Spinal cord (tissue), 10 donors: ENCODE measurements at places on chromosomes 3 and 15. TPM values are rescaled to one million over a fixed set of nuclear protein-coding genes. Genes with fewer than 3 reads are reported as not detected.

DNA sequence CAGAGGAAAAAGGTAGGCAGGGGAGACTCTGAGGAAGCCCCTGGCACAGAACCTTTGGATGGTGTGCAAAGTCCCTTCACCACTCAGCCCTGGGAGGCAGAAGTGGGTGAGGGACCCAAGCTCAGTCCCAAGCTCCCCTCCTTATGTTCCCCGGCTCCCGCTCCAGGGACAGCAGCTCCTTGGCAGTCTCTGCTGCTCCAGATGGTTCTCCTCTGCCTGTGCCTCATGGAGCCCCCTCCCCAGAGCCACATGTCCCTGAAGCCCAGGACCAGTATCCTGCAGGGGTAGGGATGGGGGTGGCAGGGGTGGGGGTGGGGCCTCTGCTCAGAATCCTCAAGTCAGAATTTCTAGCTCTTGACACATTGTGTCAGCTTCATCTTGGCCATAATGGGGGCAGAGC, 8.0 kb upstream of the CAMKV start:
- peak; percentile 93 for DNase-seq

The DUOX2 gene
- total RNA-seq = not detected

DNA sequence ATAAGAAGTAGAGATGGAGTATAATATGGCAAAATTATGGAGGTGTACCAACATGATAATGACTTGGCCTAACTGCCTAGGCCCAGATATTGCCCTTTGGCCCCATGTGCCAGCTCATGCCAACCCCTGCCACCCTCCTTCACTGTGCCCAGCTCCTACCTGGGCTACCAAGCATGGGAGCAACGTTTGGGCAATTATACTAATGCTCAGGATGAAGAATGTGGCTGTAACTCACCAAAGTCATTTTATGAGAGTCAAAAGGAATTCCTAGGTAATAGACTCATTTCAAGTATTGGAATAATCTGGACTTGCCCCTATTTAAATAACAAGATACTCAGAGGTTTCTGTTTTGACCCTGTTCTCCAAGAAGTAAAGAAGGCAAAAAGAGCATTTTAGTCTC, 240.2 kb upstream of the IL12A start:
- no peak for DNase-seq

DNA sequence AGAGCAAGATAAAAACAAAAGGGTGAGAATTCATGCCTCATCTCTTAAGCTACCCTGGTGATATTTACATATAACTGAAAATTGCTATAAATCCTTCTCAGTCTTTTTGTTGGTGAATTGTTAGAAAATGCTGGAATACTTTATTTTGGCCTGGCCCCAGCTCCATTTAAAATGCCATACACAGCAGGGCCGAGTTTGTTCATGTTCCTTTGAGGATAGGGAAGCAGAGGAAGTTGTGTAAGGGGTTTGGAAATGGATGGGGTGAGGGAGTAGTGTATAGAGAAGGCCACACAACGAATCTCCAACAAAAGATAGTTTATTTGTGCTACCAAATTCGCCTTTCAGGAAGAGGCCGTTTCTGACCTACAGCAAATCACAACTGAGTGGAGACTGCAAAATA, 78.6 kb upstream of the ADAMTS9 start:
- DNase-seq = no peak

GRCh38 chr3:132037581-132037980, 2.8 kb upstream of the CPNE4 start:
- no peak for DNase-seq

The AADAC gene
- total RNA-seq = 0.11 TPM

The LMCD1 gene
- 12.5 TPM for total RNA-seq

The TRANK1 gene
- 11.1 TPM for total RNA-seq

- DNase-seq = no peak
Observed at GRCh38 chr3:21954709-21955108, 203.7 kb upstream of the ZNF385D start.

DNA sequence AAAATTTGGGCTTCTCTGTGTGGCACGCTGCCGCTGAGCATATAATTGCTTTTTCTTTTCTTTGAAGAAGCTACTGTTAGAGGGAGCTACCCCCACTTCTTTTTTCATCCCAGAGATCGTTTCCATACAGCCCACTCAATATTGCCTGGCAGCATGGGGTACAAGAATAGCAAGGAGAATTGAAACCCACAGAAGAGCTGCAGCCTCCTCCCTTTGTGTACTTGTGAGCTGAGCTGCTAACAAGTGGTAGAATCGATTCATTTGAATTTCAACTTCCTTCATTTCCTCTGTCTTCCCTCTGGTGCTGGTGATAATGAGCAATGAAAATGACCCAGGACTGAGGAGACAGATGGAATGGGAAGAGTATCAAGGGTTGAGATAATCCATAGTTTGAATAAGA, 64.9 kb downstream of the LRRC3B start:
- no peak for DNase-seq

DNA sequence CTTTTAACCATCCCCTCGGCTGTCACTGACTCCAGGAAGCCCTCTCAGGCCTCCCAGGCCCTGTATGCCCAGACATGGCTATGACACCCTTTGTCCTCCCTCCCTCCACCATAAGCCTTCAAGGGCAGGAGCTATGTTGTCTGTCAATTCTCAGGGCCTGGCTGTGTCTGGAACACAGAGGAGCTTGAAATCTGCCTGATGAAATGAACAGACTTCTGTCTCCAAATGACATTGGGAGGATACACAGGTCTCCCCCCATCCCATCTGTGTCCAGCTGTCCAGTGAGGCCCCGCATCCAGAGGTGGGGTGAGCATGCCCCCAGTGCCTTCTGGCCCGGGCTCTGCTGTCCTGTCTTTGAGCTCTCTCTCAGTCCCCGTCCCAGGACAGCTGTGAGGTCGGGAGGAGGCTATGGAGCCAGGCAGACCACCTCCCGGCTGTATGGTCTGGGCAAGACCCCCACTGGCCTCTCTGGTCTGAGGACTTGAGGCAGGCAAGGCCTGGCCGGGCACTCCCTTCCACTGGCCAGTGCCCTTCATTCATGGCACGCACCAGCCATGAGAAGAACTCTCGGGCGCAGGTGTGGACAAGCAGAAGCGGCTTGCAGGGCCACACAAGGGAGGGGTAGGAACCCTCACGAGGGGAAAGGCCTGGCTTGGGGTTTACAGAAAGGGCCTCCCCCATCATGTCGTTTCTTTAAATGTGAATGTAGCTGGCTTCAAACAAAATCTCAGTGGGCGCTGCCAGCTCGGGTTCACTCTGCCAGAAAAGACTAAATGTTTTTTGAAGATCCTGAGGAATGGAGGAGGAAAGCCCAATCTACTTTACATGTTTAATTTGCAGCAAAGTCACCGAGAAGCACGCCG, 38.9 kb downstream of the PCSK6 start:
- no peak for DNase-seq

DNA sequence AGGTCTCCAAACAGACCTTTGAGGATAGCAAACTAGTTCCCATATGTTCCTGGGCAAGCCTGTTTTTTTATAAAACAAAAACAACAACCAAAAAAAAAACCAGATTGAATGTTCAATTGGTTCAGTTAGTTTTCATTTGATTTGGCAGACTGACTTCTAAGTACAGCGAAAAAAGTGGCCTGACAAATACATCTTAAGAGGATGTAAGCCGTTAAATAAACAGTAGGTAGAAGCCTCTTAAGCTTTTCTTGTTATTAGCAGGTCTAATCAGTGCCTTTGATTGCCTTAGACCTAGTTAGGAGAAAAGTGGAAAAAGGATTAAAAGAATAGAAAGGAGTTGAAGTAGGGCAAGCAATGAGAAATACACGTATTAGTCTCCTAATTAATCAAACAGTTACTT, 13.2 kb downstream of the TSC22D2 start:
- no peak for DNase-seq

DNA sequence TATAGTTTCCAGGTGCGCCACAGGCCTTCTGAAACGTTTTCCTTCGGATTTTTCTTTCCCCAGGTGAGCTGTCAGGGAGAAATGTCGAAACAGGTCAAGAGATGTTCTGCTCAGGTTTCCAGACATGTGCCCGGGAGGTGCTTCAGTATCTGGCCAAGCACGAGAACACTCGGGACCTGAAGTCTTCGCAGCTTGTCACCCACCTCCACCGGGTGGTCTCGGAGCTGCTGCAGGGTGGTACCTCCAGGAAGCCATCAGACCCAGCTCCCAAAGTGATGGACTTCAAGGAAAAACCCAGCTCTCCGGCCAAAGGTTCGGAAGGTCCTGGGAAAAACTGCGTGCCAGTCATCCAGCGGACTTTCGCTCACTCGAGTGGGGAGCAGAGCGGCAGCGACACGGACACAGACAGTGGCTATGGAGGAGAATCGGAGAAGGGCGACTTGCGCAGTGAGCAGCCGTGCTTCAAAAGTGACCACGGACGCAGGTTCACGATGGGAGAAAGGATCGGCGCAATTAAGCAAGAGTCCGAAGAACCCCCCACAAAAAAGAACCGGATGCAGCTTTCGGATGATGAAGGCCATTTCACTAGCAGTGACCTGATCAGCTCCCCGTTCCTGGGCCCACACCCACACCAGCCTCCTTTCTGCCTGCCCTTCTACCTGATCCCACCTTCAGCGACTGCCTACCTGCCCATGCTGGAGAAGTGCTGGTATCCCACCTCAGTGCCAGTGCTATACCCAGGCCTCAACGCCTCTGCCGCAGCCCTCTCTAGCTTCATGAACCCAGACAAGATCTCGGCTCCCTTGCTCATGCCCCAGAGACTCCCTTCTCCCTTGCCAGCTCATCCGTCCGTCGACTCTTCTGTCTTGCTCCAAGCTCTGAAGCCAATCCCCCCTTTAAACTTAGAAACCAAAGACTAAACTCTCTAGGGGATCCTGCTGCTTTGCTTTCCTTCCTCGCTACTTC, 3.8 kb downstream of the BHLHE40 start:
- DNase-seq = no peak

The TF gene
- 466 TPM for total RNA-seq

GRCh38 chr3:72350761-72351505, 497.3 kb downstream of the SHQ1 start:
- DNase-seq = no peak

DNA sequence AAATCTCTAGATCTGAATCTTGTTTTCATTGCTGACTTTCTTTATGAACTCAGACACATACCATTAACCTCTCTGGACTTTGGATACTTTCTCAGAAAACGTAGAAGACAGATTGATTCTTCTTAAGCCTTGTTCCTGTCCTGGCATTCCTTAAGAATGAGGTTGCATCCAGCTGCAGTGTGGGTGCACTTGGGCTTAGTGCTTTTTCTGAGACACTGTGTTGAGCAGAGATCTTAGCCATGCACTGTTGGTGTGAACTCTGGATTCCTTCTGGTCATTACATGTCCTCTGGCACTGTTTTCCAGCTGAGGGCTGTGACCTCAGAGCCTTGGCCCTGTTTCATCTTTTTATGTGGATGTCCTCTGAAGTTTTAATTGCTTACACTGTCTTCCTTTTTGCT, 428.3 kb downstream of the CNTN4 start:
- no peak for DNase-seq

DNA sequence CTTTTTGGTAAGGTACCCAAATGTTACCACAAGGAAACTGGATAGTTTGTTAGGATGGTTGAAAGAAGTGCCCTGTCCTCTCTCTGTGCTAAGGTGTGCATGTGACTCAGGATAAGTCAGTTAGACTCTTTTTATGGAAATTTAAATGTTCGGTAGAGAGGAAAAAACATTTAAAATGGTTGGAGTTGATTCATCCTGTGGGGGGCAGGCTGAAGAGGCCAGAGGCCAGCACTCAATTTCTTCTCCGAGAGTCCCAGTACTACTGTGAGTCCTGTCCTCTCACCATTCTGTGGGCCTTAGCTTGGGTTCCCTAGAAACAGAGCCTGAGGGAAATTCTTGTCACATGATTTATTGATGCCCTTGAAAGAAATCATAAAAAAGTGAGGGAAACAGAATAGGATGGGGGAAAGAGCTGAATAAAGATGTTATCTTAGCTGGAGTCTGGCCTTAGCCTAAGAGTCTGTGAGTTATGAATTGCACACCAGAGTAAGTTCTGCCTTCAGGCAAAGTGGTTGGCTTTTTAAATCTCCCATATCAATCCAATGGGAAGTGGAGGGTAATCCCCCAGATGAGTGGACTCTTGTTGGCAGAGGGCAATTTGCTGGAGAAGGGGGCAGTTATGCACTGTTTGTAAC, 106.5 kb upstream of the GALNT15 start:
- no peak for DNase-seq

GRCh38 chr3:159045279-159045885, 243.5 kb downstream of the MFSD1 start:
- no peak for DNase-seq

GRCh38 chr3:48503401-48504050, 448 bp downstream of the SHISA5 start:
- peak; percentile 1 for DNase-seq

The LNP1 gene
- 10.7 TPM for total RNA-seq

- no peak for DNase-seq
Observed at GRCh38 chr15:45869034-45869668, 234.3 kb downstream of the SQOR start.

The ZNF717 gene
- total RNA-seq = 27.3 TPM

GRCh38 chr3:11551036-11551435, 92.7 kb downstream of the VGLL4 start:
- DNase-seq = no peak

The PODXL2 gene
- 73.4 TPM for total RNA-seq

GRCh38 chr15:65077981-65078352, 1.4 kb downstream of the KBTBD13 start:
- DNase-seq = no peak

DNA sequence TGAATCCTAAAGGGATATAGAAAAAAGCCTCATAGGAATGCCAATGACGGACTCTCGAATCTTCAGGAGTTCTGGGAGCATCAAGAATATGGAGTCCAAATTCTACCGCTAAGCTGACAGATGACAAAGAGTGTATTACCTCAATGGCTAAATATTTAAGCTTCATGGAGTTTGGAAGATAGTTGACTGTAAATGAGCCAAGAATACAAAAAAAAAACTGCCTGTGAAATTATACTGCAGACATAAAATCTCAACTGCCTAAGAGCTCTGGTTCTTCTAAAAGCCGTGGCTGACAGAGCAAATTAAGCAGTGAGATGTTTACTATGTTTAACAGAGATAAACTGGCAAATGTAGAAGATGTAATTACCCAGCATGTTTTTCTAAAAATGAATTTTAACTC, 140.0 kb downstream of the GADL1 start:
- DNase-seq = peak; percentile 36

GRCh38 chr15:25939122-25939521, 76.0 kb upstream of the ATP10A start:
- DNase-seq = no peak

The CASR gene
- total RNA-seq = 0.11 TPM

DNA sequence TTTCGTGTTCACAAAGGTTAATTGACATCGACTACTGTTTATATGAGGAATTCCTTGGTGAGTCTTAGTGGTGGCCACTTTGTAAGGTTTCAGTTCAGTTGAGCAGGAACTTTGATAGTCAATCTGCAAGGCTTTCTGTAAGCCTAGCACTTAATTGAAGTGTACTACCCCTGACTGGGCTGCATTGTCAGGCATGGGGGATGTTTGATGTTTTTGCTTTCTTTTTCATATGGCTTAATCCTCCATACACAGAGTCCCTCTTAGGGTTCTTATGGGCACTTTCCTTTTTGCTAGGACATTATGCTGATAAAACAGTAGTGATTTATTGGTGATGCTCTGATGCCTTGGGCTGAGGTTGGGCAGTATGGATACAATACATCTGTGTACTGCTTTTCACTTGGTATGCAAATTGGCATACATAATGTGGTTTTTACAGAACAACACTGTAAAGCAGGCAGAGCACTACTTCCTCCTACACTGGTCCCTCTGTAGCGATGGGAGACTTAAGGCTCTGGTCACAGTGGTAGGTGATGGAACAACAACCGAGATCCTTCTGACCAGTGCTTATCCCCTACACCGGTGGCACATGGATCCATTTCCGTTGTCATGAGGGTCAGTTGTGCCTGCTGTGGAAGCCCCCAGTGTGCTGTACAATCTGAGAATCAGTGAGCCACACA, 261.0 kb downstream of the MFSD1 start:
- no peak for DNase-seq

The SEMA5B gene
- total RNA-seq = 20.9 TPM

GRCh38 chr3:11154953-11155325, 646 bp downstream of the HRH1 start:
- DNase-seq = peak; percentile 25
